Epithelial cell of esophagus (primary cell): ENCODE measurements at places on chromosomes 3 and 15.

DNA sequence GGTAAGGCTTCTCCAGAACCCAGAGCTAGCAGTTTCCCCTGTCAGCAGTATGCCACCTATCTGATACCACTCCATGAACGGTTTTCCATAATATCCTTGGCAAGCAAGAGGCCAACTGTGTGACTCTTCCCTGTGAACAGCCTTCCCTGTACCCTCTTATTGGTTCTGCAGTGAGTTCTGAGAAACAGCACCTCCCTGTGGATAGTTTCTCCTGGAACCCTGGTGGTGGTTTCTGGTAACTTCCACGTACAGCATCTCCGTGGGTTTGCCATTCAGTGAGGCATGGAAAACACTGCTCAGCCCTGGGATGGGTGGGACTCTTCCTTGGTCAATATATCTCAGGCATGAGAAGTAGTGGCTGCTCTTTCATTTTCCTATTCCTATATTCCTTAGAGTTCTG lies 19.4 kb upstream of the SERPINI2 start:
- DNase-seq, result peak; percentile 4

GRCh38 chr3:69665026-69665737 lies 74.1 kb upstream of the MITF start:
- peak; percentile 79 for DNase-seq

GRCh38 chr15:101559952-101560351 lies 70.4 kb upstream of the PCSK6 start:
- DNase-seq, result no peak

GRCh38 chr3:127172781-127173515 lies 20.0 kb upstream of the PRR23E start:
- DNase-seq, result peak; percentile 14

- DNase-seq, result no peak
Observed at GRCh38 chr15:35852818-35853624, 307.1 kb upstream of the DPH6 start.

DNA sequence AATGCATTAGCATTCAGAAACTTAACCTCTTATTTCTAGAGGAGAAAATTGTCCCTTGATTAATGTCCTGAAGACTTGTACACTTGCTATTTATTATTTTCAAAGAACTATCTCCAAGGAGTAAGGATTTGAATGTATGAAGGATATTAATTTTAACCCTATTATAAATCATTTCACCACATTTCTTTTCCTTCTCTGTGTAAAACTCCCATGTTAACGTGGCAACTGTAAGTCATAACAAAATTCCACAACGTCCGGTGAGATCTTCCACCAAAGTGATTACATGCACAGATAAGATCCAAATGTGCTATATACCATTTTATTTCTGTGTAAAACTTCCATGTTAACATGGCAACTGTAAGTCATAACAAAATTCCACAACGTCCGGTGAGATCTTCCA lies 229.1 kb upstream of the ARHGEF26 start:
- no peak for DNase-seq

DNA sequence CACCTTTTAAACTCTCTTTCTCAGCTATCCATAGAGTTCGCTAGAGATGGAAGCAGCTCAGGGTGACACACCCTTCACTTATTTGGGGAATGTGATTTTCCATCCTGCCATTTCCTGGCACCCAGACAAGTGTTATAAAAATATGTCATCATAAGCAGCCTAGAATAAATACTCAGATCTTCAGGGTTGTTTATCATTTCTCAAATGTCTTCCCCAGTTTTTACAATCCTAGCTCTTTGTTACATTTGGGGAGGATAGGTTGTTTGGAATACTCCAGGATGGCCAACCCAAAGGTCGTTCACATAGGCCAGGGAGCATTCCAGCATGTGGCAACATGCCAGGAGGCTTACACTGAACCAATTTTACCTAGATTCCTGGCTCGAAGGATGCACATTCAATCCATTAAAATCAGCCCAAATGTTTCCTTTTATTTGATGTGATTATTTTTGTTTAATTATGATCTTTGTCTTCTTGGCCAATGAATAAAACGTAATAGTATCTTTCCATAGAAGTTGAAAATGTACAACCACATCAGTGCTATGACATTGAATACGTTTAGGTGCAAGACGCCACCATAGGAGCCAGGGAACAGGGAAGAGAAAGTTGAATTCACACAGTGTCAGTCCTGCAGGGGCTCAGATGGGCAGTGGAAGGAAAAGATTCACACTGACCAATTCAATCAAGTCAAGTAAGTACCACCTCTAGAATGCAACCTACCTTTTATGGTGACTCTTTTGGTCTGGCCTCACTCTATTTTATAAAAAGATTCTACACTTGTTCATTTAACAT lies 537.7 kb upstream of the MDFIC2 start:
- peak; percentile 84 for DNase-seq

- peak; percentile 82 for DNase-seq
Observed at GRCh38 chr3:7875925-7876324, 625.7 kb upstream of the LMCD1 start.

DNA sequence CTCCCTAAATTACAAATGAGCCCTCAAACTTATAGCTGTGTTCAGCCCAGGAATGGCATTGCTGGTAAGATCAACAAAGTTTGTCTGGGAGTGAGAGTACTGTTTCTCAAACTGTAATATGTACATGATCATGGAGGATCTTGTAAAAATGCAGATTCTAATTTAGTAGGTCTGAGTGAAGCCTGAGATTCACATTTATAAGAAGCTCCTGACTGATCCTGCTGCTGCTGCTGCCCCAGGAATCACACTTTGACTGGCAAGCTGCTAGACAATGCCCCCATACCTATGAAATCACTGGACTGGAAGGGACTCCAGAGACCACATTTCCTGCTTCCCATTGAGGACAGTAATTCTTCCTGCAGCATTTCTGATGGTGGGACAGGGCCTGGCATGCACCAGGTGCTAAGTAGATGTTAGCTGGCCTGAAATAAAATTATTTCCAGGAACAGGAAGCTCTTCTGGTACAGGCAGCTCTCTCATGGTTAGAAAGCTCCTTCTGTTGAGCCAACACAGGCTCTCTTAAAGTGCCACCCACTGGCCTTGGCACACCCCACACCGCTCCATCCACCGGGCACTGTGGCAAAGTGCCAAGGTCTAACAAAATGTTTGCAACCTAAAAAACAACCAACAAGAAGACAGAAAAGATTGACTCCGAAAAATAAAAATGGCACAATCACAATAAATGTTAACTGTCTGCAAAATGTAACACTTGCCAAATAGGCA lies 36.7 kb upstream of the ZNF710 start:
- DNase-seq, result no peak

DNA sequence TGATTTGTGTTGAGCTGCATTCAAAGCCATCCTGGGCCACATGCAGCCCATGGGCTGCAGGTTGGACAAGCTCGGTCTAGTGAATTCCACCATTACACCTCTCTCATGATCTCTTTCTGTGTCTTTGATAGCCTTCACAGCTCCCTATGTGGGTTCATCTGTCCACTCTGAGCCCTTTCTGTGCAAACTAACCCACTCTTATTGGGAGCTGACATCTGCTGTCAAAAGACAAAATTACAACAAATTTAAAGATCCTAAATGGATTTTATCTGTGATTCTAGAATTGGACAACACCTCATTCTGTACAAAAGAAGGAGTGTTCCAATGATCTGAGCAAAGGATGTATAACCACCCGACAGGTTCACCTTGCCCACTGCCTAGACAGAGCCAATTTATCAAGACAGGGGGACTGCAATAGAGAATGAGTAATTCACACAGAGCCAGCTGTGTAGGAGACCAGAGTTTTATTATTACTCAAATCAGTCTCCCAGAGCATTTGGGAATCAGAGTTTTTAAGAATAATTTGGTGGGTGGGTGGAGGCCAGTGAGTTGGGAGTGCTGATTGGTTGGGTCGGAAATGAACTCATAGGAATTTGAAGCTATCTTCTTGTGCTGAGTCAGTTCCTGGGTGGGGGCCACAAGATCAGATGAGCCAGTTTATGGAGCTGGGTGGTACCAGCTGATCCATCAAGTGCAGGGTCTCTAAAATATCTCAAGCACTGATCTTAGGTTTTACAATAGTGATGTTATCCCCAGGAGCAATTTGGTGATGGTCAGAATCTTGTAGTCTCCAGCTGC lies 2.6 kb upstream of the XYLB start:
- DNase-seq, result no peak

DNA sequence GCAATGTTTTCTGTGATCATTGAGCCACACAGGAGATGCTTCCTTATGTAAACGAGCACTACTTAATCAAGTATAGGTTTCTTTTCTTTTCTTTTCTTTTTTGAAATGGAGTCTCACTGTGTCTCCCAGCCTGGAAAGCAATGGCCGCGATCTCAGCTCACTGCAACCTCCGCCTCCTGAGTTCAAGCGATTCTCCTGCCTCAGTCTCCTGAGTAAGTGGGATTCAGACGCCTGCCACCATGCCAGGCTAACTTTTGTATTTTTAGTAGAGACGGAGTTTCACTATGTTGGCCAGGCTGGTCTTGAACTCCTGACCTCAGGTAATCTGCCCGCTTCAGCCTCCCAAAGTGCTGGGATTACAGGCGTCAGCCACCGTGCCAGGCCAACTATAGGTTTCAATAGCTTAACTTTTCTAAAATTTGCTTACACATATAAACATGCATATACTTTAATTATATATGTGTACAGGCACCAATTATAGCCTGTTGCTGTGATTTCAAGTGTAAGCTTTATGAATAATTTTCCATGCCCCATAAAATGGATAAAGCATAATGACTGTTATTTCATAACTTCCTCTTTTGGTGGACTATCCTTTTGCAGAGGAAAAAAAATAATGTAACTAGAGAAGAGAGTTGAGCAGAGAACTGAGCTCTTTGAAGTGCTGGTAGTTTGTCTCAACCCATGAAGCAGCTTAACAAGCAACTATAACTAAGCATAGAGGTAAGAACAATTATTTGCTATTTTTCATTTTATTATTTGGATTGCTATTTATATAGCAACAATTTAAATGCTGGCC lies 24.8 kb upstream of the MBNL1 start:
- no peak for DNase-seq

- no peak for DNase-seq
Observed at GRCh38 chr3:18417904-18418572, 7.1 kb downstream of the SATB1 start.

- peak; percentile 73 for DNase-seq
Observed at GRCh38 chr15:99100245-99101173, 4.4 kb upstream of the SYNM start.

DNA sequence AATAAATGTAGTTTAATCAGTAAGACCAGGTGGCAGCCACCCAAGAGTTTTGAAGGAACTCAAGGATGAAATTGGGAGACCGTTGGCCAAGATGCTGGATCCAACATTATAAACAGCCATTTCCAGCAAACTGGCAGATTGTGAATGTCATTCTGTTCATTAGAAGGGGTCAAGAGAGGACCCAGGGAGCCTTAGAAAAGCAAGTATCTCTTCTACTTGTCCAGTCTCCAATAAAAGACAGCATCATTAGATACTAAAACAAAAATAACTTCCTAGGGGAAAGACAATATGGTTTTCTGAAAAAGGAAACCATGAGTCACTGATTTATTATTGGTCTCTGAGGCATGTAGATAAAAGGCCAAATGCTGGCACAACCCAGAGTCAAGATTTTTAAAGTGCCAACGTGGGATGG lies 67.9 kb downstream of the GADL1 start:
- DNase-seq, result no peak

DNA sequence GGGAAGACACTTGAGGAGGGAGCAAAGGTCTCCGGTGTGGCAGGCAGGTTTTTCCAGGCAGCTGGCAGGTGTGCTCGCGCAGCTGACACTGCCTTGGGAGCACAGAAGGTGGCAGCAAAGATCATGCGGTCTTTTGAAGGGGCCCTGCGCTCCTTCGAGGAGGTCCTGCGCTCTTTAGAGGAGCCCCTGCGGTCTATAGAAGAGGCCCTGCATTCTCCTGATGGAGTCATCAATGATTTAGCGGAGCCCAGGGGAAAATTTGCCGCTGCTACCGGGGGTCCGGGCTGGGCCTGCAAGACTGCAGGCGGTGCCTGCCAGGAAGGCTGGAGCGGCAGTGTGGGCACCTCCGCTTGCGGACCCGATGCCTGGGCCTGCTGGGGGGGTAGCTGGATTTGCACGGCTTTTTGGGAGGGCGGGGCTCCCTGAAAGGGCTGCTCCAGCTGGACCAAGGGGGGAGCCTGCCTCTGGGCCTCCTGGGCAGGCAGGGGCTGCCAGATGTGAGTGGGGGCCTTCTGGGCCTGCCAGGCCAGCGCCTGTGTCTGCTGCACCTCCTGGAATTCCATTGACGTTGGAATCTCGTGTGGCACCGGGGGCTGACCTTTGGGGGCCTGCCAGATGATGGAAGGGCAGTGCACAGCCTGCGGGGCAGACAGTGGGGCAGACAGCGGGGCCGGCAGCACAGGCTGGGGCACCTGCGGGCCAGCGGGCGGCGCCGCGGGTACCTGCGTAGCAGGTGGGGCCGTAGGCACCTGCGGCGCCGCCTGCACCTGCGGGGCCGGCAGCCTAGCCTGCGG lies 2.1 kb downstream of the MAGEL2 start:
- no peak for DNase-seq

GRCh38 chr15:79673416-79674123 lies 223.2 kb downstream of the MTHFS start:
- peak; percentile 55 for DNase-seq

GRCh38 chr3:145134738-145135137 lies 1026.2 kb downstream of the PLOD2 start:
- no peak for DNase-seq

- no peak for DNase-seq
Observed at GRCh38 chr3:120451806-120452205, 1.0 kb upstream of the FSTL1 start.

DNA sequence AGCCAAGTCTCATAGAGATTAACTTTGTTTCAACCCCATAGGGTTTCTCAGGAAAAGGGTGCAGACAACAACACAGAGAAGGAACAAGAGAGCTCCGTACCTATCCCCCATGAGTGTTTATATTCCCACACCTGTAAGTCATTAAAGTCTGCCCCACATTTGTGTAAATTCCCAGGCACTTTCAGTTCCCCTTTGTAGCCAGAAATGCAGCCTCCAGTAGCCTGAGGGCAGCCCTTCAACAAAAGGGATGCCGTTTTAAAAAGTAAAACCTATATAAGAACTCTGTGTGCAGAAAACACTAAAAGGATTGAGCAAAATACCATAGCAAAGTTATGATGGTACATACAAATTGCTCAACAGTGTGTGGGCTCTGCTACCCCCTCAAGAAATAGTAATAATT lies 59.7 kb upstream of the TMEM108 start:
- no peak for DNase-seq

DNA sequence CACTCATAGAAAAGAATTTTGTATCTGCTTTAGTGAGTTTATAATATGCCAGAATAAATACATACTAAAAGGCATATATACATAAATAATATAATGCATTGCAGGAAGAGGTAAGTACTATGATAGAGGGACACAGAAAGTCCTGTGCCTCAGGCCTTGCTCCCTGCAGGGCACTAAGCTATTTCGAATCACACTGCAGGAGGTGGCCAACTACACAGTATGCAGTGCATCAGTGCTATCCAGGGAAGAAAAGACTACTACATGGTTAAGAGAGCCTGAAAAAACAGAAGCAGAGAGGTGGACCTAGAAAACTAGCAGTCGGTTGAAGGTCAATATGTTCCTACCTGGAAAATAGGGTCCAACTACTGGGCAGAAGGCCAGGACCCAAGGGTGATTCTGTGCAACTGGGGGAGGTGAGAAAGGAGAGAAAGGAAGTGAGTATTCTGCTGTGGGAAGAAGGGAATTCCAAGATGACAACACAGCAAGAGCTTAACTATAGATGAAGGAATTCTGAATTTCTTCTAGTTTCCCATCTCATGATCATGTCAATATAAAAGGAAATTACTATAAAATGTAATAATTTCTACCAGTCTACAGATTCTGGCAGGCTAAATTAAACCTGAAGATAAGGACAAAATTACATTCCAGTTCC lies 218.0 kb downstream of the ZBTB20 start:
- DNase-seq, result peak; percentile 14

GRCh38 chr3:97938444-97938843 lies 33.8 kb downstream of the RIOX2 start:
- no peak for DNase-seq
